ENCODE measurements at places on chromosomes 1 and 21.

- no peak for DNase-seq
Measured at GRCh38 chr1:162250004-162250730, 126.5 kb downstream of the SPATA46 start.

DNA sequence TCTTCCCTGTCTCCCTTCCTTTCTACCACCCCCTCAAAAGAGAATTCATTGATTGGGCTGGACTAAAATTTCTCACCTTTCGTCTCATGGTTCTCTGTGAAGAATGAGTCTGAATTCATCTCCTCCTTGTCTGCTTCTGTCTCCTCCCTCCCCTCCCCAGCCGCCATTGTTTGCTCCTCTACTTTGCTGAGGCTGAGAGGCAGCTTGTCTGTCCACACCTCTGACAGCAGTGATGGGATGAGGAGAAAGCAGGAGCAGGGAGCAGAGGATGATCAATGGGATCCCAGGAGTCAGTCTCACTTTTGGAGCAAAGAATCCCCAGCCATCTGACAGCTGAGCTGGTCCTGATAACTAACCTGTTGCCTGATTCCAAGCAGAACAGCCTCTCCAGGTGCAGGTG lies 2.5 kb downstream of the ILDR2 start:
- DNase-seq: no peak

DNA sequence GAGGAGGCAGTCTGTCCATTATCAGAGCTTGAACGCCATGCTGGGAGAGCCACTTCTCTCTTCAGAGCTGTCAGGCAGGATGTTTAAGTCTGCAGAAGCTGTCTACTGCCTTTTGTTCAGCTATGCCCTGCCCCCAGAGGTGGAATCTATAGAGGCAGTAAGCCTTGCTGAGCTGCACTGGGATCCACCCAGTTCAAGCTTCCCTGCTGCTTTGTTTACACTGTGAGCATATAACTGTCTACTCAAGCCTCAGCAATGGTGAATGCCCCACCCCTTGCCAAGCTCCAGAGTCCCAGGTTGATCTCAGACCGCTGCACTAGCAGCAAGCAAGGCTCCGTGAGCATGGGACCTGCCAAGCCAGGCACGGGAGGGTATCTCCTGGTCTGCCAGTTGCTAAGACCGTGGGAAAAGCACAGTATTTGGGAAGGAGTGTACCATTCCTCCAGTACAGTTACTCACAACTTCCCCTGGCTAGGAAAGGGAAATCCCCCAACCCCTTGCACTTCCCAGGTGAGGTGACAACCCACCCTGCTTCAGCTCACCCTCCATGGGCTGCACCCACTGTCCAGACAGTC lies 32.5 kb downstream of the RGS13 start:
- DNase-seq: no peak

DNA sequence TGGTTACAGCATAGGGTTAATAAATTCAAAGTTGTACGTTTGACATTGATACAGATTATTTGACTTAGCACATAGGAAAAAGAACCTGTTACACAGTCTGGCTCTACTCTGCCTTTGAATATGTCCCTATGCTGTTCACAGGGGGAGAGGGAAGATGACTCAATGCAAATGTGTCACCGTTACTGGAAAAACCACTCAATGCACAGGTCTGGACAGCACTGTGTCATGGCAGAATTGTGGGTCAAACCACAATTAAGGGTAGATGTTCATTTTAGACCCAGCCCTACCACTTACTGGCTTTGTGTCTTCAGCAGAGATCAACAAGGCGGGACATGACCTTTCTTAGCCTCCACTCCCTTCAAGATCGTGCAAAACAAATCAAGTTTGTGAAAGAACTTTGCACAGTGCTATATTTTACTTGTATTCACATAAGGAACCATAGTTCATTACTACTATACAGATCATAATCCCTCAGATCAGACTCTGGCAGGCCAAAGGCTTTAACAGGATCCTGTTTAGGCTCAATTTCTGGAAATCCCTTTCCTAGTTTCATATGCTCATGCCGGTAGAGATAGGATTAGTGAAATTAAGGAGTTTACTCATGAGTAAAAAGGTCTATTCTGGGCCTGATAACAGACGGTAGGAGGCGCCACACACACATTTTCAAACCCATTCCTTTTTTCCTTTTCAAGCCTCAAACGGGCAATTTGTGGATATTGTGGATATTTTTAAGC lies 22.1 kb downstream of the EIF2D start:
- peak; percentile 49 for DNase-seq

DNA sequence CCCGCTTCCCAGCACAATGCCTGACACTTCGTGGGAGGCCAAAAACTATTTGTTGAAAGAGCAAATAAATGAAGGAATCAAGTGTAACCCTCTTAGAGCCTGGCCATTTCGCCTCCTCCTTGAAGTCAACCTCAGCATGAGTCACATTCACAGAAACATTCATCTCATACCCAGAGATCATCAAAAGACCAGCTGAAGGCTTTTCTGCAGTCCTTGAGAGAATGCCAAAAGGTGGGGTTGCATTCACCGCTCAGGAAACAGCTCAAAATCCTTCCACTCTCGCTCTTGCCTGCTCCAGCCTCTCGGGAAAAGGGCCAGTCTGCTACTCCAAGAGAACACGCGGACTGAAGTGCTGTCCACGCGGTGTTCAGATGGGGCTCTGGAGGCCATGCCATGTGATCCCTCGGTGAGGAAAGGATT lies 90.0 kb downstream of the VWA5B1 start:
- DNase-seq: peak; percentile 78

DNA sequence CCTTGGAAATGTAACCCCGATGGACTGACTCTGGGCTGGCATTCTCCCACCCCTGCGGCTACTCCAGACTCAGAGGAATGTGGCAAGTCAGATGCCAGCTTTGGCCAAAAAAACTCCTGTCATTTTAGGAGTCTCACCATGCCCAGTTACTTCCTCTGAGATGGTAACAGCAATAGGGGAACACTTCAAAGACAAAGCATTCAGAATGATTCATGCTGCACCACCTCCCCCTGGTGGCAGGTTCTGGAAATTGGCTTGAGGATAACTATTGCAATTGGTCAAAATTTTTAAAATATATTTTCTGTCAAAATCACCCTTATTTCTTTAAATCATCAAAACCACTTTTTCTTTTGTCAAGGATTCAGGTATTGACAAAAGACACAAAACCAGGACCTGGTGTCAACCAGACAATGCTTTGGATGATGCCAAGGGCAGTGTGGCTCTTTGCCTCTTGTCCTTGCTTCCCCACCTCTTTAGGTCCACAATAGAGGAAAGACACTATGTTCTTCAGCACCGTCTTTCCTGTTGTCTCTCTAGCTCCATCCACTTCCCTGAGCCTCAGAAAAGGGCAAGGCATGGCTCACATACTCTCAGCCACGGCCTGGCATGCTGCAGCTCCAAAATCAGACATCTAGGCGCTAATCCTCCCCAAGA lies 9.9 kb upstream of the CDCA8 start:
- peak; percentile 60 for DNase-seq

GRCh38 chr1:30277415-30277814 lies 446.0 kb downstream of the MATN1 start:
- DNase-seq: no peak

DNA sequence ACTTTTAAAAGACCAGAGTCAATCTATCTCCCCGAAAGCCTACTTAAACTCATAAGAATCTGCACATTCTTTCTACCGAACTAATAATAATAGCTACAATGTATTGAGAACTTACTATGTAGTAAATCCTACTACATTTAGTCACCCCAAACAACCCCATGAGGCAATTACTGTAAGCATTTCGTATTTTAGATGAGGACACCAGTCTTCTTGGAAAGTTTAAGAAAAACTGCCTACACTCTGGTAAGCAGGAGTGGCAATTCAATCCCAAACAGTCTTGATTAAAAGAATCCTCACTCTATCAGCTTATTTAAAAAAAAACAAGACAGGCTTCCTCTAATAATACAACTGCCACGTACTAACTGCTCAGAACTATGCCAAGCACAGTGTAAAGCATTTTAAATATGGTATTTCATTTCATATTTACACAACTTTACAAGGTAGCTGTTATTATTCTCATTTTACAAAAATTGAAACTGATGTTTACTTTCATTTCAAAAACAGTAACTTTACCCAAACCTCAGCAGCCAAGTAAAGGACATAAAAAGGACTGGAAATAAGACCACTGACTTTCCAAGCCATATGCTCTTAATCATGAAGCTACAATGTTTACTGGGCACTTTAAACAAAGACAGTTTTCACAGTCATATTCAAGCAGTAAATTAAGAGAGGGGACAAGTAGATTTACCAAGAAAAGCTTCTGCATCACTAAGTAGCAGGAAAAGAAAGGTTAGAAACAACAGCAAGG lies 13.9 kb downstream of the ARID4B start:
- DNase-seq: no peak

DNA sequence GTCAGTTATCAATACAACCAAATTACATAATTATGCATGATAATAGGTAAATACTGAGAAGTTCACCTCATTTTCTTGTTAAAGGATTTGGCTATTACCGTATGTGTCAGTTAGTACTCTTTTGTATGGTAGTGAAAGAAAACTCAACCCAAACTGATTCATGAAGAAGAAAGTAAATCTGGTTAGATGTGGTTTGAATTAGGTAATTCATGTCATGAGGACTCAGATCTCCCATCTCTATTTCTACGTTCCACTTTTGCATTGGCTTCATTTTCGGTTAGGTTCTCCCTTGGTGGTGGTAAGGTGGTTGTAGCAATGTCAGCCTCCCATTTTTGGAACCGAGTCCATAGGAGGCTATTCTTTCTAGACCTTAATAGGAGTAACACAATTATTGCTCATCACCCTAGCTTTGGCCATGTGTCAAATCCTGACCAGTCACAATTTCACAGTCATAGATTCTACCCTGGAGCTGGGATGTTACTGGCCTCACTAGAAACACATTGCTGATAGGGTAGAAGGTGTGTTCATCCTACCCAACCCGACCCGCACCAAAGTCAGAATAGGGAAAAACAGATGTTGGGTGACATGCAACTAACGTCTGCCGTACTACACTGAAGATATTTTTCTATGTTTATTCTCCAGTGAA lies 97.6 kb downstream of the OSBPL9 start:
- DNase-seq: no peak

DNA sequence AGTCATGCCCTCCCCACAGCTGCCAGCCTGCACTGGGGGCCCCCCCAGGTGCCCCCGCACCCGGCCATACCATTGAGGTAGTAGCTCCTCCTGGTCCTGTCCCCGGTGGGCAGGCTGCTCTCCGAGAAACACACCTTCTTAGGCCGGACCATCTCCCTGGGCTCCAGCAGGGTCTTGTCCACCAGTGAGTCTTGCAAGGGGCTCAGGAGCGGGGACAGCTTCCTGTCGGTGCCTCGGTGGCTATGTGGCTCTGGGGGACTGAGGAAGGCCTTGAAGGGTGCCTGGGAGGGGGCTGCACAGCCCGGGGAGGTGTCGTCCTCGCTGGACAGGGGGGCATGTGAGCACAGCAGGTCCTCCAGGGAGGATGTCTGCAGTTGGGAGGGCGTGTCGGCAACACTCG lies 12.9 kb upstream of the FTCD start:
- no peak for DNase-seq

- no peak for DNase-seq
Measured at GRCh38 chr21:44285138-44285992, at the start of gene AIRE. Gene AIRE, plus strand, starts transcription at chr21:44285876. Its CDS starts 131 bp downstream, at chr21:44286007.

GRCh38 chr21:30628109-30628508 lies 6.9 kb upstream of the KRTAP20-2 start:
- no peak for DNase-seq

DNA sequence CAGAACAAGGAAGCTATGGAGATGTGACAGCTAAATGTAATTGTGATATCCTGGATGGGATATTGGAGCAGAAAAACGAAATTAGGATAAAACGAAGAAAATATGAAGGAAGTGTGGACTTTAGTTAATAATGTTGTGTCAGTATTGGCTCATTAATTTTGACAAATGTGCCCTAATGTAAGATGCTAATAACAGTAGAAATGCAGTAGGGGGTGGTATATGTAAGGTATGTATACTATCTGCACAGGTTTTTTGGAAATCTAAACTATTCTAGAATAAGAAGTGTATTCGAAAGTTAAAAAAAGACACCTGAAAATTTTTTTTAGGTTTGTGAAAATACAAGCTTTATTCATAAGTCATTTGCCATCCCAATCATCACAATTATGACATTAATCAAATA lies 421.4 kb upstream of the B3GALT2 start:
- no peak for DNase-seq

DNA sequence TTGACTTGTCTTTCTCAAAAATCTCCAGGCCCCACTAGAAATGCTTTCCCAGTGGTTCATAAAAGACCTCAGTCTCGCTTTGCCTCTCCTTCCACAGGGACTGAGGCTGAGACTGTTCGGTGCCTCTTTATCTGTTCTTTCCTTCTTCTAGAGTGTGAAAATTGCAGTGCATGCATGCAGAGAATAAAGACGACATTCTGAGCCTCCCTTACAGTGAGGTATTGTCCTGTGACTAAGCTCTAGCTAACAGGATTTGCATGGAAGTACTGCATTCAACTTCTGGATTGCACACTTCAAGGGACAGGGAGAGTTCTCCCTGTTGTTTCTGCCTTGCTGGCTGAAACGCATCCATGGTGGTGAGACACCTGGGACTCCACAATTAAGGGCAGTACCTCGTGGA lies 69.1 kb downstream of the COLGALT2 start:
- DNase-seq: no peak

All from urothelium cell line (cell line).